ENCODE measurements at places on chromosomes 4 and X. TPM values are rescaled to one million over a fixed set of nuclear protein-coding genes. Genes with fewer than 3 reads are reported as not detected.

GRCh38 chr4:184680698-184681097 lies 31.2 kb downstream of the PRIMPOL start:
- no peak for DNase-seq

DNA sequence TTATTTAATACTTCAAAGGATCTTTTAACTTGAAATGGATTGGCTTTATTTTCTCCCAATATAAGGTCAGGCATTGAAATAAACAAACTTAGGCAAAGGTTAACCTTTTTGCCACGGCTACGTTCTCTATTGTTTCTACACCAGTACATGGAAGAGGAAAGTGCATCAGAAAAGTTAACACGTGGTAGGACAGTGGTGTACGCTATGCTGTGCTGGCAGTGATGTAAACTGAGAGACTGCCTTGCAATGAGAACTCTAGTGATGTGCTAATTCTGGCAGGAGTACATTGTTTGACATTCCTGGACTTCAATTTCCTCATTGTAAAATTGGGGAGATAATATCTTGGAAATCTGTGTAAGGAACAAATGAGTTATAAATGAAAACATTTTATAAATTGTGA lies 208.2 kb downstream of the TMA16 start:
- DNase-seq: no peak

- no peak for DNase-seq
Measured at GRCh38 chr4:87745064-87745807, 54.1 kb upstream of the IBSP start.

- DNase-seq: no peak
Measured at GRCh38 chrX:74523870-74524735, 90.3 kb downstream of the RLIM start.

GRCh38 chr4:182716192-182716591 lies 201.0 kb downstream of the DCTD start:
- DNase-seq: no peak

GRCh38 chrX:11341274-11342201 lies 48.3 kb downstream of the AMELX start:
- no peak for DNase-seq

DNA sequence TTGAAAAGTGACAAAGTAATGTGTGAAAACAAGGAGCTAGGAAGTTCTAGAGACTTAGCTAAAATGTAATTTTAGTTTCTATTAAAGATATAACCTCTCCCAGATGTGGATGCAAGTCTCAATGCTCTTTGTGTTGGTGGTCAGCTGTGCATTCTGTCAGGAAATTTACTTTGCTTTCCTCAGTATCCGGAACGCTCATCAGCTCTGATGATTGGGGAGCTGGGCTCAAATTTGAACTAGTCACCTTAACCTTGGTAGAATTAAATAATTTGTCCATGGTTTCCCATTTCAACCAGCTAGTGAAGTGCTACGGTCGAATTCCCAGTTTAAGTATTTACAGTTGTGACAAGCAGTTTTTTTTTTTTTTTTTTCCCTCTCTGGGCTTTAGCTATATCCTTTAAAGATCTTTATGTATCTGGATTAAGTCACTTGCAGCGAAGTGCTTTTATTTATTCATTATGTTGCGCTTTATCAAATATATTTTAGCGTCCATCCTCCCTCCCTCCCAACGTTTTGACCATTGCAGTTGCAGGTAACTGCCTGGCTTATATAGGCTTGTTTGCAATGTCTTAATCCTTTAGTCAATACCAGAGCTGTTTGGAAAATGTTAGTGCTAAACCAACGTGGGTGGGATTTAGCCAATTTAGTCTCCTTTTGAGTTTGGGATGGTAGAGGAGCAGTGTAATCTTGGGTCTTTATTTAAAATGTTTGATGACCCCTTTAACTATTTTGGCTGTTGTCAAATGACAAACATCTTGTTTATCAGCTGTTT lies 2.1 kb downstream of the OGT start:
- no peak for DNase-seq

DNA sequence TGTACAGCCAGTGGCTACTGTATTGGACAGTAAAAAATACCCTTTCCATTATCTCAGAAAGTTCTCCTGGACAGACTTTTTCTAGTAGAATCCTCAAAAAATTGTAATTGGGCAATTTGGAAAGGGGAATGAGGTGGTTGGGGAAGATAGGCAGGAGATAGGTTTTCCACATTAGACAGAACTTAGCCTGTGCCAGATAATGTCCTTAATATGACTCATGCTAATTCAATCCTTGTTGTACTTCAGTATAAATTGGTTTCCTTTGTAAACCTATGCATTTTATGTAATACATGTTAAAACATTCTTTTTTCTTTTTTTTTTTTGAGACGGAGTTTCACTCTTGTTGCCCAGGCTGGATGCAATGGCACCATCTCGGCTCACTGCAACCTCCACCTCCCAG lies 8.9 kb downstream of the EIF4E start:
- DNase-seq: no peak

GRCh38 chr4:26611885-26612284 lies 28.0 kb downstream of the TBC1D19 start:
- DNase-seq: no peak

GRCh38 chr4:90606781-90607180 lies 479.6 kb downstream of the CCSER1 start:
- DNase-seq: no peak

DNA sequence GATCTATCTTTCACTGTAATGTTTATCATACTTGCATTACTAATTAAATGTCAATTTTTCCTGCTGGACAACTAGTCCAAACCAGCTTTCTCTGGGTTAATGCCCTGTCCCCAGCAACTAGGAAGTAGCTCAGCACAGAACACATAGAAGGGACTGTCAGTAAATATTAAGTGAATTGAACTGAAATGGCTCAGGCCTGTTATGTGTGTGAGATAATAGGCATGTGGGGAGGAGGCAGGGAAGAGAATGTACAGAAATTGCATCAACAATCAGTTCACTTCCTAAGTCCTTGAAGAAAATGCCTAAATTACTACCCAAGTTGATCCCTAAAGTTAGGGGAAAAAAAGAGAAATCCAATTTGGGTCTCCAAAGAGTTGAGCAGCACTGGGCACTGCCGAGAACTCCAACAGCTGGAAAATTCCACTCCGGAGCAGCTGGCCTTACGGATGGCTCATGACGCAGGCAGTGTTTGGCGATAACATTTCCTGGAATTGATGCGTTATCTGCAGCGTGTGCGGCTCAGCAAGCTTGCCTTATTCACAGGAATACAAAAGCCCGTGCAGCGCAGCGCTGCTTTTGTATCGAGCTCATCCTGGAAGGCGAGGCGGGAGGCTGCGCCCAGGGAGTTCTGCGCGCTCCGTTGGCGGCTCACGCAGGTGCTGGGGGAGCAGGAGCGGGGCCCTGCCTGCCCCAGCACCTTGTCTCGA lies 297.3 kb upstream of the LCORL start:
- DNase-seq: no peak

DNA sequence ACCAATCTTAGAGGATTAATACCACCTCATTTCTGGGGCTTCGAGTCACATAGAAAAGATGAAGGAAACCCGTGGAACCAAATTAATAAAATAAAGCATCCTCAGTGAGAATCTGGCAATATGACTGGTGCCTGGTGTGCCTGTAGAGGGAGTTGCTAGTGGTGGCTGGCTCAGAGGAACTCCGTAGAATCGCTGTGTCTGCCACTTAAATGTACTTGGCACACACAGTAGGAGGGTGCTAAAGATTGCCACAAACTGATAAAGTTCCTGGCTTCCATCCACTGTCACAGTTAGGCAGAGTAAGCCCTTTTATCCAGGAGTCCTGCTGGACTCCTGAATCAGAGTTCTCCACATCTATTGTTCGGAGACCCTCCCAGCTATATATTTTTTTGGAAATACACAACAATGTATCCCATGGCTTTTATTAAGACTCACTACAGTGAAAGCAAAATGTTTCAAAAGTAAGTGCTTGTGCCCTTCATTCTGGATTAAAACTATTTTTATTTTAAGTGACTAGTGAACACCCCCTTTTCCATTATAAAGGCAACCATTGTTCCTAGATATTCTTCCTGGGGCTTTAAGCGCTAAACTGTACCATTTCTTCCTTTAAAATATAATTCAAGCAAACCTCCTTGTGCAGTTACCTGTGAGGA lies 56.6 kb downstream of the KIF4A start:
- DNase-seq: no peak

DNA sequence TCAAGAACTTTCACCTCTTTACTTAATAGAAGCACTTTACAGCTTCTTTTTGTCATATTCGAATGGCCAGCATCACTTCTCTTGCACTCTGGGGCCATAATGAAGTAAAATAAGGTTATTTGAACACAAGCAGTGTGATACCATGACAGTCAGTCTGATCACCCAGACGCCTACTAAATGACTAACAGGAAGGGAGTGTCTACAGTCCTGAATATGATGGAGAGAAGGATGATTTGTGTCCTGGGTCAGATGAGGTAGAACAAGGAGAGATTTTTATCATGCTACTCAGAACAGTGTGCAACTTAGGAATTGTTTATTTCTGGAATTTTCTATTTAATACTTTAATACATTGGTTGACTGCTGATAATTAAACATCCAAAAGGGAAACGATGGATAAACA lies 284.2 kb upstream of the F9 start:
- DNase-seq: no peak

GRCh38 chrX:109614951-109615350 lies 10.0 kb downstream of the KCNE5 start:
- no peak for DNase-seq

- no peak for DNase-seq
Measured at GRCh38 chrX:75051047-75051446, 105.0 kb downstream of the ABCB7 start.

DNA sequence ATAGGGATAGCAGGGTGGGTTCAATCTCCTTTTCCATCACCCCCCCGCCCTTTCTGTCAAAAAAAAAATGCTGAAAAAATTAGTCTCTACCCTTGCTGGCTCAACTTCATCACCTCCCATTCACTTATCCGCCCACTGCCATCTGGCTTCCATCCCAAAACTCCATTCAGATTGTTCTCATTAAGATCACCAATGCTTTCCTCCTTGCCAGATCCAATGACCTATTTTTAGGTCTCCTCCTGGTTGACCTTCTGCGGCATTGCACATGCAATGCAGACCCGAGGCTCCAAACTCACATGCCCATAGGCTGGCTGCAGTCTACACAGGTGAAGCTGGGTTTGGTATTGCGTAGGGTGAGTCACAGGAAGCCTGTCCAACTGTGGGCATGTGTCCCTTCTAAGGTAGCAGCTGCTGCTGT lies 21.1 kb upstream of the STIM2 start:
- DNase-seq: no peak

DNA sequence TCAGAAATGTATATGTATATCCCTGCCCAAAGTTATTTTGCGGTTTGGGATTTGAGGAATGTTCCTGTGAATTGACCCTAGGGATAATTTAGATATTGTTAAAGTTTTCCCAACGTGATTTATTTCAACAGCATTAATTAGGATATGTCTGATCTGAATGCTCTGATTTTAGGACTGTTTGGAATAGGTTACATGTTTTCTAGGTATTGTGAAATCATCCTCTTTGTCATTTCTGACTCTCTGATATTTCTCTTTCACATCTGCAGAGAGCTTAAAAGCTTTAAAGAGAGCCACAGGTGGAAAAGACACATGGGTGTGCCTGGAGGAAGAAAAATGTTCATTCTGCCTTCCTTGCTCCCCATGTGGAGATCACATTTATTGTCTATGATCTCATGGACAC lies 5.1 kb downstream of the GPR101 start:
- no peak for DNase-seq

DNA sequence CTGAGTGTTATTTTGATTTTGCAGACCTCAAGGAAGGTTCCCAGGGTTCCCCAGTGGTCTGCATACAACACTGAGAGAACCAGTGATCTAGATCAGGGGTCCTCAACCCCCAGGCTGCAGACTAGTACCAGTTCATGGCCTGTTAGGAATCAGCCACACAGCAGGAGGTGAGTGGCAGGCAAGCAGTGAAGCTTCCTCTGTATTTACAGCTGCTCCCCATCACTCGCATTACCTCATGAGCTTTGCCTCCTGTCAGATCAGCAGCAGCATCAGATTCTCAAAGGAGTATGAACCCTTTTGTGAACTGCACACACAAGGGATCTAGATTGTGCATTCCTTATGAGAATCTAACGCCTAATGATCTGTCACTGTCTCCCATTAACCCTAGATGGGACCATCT lies 28.5 kb downstream of the EDNRA start:
- DNase-seq: no peak

- DNase-seq: no peak
Measured at GRCh38 chr4:106266201-106266600, 49.8 kb downstream of the TBCK start.

MAGEE2 gene
- not detected for total RNA-seq

NHSL2 gene
- 1.2 TPM for total RNA-seq

BANK1 gene
- 0.17 TPM for total RNA-seq

GLUD2 gene
- 24.3 TPM for total RNA-seq

DMD gene
- 15.3 TPM for total RNA-seq

POLN gene
- 2.3 TPM for total RNA-seq

LDB2 gene
- total RNA-seq: 31.9 TPM

PWWP3B gene
- 2.2 TPM for total RNA-seq

HERC5 gene
- total RNA-seq: 3.0 TPM

CXorf49 gene
- not detected for total RNA-seq

CFAP97 gene
- 13.7 TPM for total RNA-seq

HSPA4L gene
- total RNA-seq: 1.6 TPM

SMIM43 gene
- total RNA-seq: not detected

SMR3B gene
- not detected for total RNA-seq

BEND2 gene
- total RNA-seq: 0.09 TPM

All from liver (tissue), 10 donors.